ENCODE measurements at places on chromosomes 6 and 20.

- no peak for DNase-seq
Observed at GRCh38 chr20:2170404-2170803, 68.8 kb downstream of the STK35 start.

- DNase-seq, result no peak
Observed at GRCh38 chr20:5675103-5676091, 74.8 kb upstream of the SHLD1 start.

DNA sequence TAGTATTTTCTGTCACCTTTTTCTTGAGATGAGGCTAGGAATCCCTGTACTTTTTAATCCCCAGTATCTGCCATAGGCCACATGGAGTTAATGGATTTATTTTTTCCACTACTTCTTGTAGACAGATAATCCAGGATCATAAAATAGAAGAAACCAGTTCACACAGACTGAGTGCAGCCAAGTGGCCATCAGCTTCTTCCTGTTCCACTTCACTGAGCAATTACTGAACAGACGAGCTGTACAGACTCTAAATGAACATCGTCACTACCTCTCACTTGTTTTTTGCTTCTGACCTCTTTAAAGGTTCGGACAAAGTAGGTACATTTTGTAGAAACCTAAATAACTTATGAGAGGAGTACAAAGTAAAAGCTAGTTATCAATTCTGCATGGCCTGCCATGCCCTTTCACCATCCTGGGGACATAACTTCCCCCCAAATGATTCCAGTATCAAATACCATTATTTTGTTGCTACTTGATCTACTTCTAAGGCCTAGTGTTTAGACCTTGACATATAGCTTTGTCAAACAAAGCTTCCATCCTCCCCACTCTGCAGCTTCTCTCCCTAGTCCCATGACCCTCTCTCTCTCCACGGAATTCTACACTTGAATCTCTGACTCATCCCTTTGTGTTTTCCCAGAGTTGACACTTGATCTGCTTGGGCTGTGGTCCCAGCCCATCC lies 34.4 kb upstream of the ARHGAP18 start:
- DNase-seq, result no peak

DNA sequence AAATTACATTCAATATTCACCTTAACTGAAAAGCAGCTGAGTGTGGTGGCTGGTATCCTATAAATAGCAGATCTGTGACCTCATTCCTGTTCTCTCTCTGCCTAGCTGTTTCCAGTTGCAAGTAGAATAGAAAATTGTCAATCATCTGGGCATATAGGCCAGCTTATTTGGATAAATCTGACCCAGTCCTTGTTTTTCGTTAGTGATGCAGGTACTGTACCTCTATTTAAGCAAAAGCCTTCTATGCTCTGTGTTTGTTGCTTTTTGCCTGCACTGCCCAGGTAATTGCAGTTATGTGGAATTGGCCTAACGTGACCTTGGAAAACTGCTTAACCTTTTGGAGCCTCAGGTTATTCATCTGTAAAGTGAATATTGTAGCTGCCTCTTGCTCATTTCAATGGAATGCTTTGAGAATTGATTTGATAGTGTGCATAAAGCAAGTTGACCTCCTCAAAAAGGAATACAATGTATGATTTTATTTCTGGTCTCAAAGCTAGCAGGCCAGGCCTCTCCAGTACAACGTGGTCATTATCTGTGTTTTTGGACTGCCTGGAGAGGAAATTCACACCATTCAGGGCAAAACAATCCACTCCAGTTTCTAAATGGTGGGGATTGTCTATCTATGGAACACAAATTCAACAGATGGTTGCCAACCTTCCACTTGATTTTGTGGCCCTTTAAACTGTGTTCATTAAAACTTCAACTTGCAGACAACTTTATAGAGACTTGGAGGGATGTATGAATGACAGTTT lies 508.7 kb upstream of the CITED2 start:
- DNase-seq, result no peak

GRCh38 chr20:60481743-60482133 lies 523.5 kb downstream of the CDH26 start:
- DNase-seq, result no peak

GRCh38 chr6:156634951-156635371 lies 142.2 kb upstream of the ARID1B start:
- DNase-seq, result no peak

DNA sequence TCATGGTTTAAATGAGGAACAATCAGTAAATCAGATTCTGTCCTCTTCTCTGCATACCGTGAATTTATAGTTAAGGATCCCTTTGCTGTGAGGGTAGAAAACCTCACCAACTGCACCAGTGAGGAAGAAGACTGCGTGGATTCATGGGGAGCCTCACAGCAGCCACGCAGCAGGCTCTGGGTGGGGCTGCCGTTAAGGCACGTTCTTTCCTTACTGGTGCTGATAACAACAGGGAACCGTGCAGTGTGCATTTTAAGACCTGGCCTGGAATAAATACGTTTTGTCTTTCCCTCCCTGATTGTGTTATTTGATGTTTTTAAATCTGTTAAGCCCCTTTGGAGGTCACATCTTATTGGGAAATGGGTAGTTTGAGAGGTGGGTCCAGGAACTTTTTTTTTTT lies 17.6 kb upstream of the MYLK2 start:
- DNase-seq, result no peak

GRCh38 chr6:76843054-76843822 lies 620.1 kb downstream of the HTR1B start:
- DNase-seq, result no peak

Data from stimulated activated CD8-positive, alpha-beta memory T cell treated with anti-CD3 and anti-CD28 coated beads, Interleukin-4, amount 100 ng/mL, for 4 hours (primary cell).